ENCODE measurements at places on chromosomes 7 and 10. TPM values are rescaled to one million over a fixed set of nuclear protein-coding genes. Genes with fewer than 3 reads are reported as not detected.

GRCh38 chr7:149422914-149423301, 38.0 kb downstream of the ZNF777 start:
- DNase-seq = no peak

- no peak for DNase-seq
Measured at GRCh38 chr7:95921543-95921942, 149.2 kb downstream of the DYNC1I1 start.

Gene JCAD
- 25.7 TPM for polyA plus RNA-seq

DNA sequence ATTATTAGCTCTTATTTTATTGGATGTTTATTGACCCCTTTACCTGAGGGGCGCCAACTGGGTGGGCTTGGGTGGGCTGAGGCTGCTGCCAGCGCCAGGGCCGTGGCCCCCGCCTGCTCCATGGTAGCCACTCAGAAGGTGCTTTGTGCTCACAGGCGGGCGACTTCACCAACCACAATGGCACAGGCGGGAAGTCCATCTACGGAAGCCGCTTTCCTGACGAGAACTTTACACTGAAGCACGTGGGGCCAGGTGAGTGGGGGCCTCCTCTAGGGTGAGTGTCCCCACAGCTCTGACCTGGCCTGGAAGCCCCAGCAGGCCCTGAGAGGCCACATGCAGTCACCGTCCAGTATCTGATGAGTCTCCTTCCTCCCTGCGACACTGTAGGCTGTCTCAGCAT, 4.1 kb downstream of the PPIF start:
- DNase-seq = no peak

- DNase-seq = no peak
Measured at GRCh38 chr10:20622531-20623211, 274.4 kb downstream of the NEBL start.

- DNase-seq = no peak
Measured at GRCh38 chr7:106190589-106191330, 78.6 kb upstream of the SYPL1 start.

- no peak for DNase-seq
Measured at GRCh38 chr10:75209086-75209920, 1.3 kb upstream of the VDAC2 start.

DNA sequence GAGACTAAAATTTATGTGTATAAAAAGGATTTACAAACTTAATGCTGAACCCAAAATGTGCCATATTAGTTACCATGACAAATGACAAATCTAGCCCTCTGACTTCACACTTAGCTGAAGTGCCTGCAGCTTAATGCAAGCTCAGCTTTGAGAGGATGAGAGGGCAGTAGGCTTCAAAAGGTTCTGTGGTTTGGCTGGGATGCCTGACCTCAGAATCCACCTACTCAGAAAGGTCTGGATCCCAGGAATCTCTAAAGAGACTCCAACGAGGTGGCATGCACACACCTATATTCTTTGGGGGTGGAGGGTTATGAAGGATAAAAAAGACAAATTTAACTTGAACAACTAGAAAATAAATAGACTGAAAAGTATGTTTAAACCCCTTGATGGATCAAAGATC, 213.4 kb downstream of the TAX1BP1 start:
- no peak for DNase-seq

- DNase-seq = no peak
Measured at GRCh38 chr10:128005858-128006257, 99.0 kb downstream of the PTPRE start.

GRCh38 chr7:116674508-116675173, 2.6 kb downstream of the MET start:
- no peak for DNase-seq

Gene LDB3
- 0.48 TPM for polyA plus RNA-seq

- DNase-seq = no peak
Measured at GRCh38 chr10:16698461-16698860, 118.8 kb downstream of the RSU1 start.
